ENCODE measurements at places on chromosomes 16 and 17.

- DNase-seq, result no peak
Measured at GRCh38 chr17:67559381-67559966, 158.3 kb upstream of the NOL11 start.

GRCh38 chr16:68284847-68285246 lies 20.5 kb downstream of the SLC7A6 start:
- DNase-seq, result no peak

GRCh38 chr16:87057211-87057881 lies 259.8 kb downstream of the C16orf95 start:
- no peak for DNase-seq

GRCh38 chr17:61410141-61411010 lies 10.7 kb downstream of the TBX2 start:
- DNase-seq, result peak; percentile 91

- no peak for DNase-seq
Measured at GRCh38 chr17:45425125-45425983, 7.3 kb downstream of the ARHGAP27 start.

DNA sequence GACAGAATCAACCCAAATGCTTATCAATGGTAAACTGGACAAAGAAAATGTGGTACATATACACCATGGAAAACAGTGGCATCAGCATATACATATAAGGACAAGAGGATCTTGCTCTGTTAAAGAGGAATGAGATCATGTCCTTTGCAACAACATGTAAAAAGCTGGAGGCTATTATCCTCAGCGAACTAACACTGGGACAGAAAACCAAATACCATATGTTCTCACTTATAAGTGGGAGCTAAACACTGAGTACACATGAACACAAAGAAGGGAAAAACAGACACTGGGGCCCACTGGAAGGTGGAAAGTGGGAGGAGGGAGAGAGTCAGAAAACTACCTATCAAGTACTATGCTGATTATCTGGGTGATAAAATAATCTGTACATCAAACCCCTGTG lies 447.3 kb upstream of the MAF start:
- no peak for DNase-seq

- DNase-seq, result no peak
Measured at GRCh38 chr17:49219987-49220386, 9.5 kb downstream of the ABI3 start.

GRCh38 chr17:70674061-70674460 lies 504.7 kb downstream of the KCNJ2 start:
- DNase-seq, result no peak

DNA sequence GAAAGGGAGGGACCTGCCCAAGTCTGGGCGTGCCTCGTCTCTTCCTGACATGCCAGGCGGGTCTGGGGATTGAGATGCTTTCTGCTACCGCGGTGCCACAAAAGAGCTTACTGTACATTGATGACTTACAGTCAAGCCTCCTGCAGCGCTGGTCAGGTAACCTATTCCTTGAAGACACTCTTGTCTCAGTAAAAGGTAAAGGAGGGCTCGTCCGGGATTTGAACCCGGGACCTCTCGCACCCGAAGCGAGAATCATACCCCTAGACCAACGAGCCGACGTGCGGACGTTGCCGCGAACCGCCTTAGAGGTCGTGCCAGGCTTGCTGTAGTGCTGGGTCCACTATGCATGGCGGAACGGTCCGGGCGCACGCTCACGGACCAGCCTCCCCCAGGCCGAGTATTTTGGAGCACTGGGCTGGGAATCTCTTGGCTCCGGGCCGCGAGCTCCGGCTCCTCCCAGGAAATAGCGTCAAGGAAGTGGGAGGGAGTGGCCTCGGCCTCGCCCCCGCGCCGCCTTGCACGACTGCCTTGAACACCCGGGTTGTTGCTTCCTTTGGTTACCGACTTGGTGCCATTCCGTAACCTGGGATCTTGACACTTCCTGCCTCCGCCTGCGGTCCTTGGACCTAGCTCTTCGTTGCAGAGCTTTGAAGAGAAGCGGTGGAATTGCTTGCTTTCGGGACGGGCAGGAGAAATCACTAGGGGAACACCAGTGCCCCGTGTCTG lies 12.4 kb upstream of the AURKB start:
- DNase-seq, result peak; percentile 91

DNA sequence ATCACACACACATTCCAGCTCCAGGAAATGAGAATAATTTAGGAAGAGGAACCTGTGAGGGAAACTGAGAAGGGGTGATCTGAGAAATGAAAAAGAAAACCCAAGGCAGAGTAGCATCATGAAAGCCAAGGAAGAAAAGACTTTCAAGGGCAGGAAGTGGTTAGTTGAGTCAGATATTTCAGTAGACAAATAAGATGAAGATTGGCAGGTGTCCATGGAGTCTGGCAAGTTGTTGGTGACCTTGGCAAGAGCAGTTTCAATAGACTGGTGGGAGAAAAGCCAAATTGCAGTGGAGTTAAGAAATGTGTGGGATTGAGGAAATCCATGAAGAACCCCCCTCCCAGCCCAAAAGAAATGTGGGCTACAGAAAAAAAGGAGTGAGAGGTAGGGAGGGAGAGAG lies 10.7 kb downstream of the GNAO1 start:
- DNase-seq, result no peak

DNA sequence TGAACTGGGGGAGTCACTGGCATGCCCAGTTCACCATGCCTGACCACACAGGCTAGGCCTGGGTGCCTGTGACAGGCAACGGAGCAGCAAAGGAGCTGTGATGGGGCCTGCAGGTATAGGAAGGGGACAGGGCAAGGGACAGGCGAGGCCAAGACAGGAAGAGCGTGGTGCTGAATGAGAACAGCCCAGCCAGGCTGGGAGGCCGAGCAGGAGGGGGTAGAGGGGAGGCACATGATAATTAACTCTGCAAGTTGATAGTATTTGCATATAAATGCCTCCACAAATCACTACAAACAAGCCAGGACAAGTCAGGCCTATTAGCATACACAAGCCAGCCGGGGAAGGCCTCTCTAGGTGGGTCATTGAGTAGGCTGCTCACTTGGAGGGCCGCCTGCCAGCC lies 7.8 kb downstream of the ZFHX3 start:
- no peak for DNase-seq

DNA sequence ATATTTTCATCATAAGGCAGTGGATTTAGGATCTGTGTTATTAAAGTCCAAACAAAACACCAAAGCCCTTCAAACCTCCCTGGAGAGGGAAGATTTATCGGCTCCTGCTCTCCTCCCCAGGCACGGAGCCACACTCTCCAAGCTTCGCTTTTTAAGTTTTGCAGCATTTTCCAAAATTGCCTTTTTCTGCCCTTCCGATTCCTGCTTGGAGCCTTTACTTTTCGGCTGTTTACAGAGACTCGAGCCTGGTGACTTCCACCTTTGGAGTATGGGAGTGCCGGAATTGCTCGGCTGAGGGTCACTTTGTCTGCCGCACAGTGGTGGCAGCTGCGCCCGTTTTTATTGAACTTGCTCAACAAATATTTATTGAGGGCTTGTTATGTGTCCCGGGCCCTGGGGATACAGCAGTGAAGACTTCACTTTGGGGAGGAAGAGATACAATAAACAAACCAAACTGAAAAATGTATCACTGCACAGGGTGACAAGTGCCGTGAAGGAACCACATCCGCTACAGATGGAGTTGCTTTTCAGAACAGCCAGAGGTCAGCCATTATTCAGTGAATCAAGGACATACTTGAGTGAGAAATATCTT lies 185.5 kb downstream of the NTN1 start:
- DNase-seq, result no peak

- DNase-seq, result no peak
Measured at GRCh38 chr16:61228371-61228770, 807.9 kb downstream of the CDH8 start.

DNA sequence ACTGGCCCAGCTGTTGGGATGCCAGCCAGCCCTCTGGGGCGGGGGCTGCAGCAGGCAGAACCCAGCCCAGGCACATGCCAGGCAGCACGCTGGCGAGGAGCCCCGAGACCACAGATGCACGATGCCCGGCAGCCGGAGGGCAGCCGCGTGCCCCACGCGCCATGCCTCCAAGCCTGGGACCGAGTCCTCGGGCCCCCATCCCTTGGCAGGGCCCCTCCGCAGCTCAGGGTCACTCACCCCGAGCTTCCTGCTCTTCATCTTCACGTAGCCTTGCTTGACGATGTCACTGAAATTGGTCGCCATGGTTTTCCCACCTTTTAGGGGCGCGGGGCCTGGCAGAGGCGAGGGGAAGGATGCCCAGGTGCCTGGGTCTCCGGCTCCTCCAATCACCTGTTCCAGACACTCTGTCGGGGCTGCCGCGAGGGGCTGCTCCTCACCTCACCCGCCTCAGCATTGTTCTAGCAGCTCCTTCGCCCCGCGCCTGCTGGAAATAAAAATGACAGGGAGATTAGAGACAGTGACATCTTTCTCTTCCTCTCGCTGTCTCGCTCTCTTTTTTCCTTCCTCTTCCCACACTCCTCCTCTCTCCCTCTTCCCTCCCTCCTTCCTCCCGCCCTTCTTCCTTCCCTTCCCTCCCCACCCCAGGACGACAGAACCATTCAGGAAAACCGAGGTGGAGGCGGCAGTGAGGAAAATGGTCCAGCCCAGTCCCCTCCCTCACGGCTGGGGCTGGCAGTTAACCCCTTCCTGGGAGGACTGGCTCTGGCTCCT lies 6.9 kb downstream of the DOK4 start:
- no peak for DNase-seq

DNA sequence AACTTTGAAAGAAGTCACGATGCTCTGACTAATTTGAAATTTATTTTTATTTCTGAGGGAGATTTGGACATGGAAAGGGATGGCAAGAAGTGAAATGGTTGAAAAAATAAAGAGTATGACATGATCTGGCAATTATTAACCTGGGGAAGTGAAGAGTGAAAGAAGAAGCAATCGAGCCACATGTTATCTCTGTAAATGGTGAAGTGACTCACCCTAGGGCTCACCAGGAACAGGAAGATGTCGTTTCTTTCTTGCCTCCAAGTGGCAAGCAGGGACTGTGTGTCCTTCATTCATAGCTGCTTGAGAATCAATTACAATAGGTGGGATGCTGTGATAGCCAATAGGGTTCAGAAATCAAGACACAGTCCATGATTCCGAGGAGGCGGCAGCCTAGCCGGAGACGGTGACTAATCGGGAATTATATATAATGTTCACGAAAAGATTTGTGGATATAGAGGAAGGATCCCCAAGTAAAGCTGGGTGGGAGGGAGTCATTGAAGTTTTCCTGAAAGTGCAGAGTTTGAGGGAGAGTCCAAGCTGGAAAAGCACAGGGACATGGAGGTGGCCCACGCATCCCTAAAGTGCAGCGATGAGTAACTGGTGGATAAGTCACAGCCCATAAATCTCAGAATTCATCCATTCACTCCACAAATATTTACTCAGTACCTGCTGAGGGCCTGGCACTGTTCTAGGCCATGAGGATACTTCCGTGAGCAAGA lies 18.2 kb upstream of the KRT20 start:
- no peak for DNase-seq

GRCh38 chr17:18381158-18381952 lies 3.8 kb downstream of the EVPLL start:
- no peak for DNase-seq

- no peak for DNase-seq
Measured at GRCh38 chr17:50022463-50023130, 27.6 kb upstream of the DLX3 start.

GRCh38 chr17:27269201-27269600 lies 24.7 kb upstream of the WSB1 start:
- DNase-seq, result no peak

- no peak for DNase-seq
Measured at GRCh38 chr17:81911969-81912368, 770 bp upstream of the PCYT2 start.

DNA sequence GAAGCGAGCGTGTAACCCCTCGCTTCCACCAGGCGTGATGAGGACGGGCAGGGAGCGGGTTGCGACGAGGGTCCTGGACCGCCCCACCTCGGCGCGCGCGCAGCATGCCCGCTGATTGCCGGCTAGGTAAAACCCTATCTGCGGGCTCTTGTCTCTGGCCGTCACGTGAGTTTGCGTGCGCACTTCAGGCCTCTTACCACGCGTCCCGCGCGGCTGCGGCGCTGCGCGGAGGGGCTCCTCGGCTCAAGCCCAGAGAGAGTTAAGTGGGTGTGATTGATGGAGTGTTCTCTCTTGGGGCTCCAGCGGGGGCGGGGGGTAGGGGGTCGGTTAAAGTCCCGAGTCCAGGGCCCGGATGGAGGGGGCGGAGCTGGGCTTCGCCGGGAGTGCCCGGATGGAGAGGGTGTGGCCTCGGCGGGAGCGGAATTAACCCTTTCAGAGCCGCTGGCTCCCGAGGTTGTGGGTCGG lies 7.9 kb downstream of the KDM6B start:
- DNase-seq, result peak; percentile 92

DNA sequence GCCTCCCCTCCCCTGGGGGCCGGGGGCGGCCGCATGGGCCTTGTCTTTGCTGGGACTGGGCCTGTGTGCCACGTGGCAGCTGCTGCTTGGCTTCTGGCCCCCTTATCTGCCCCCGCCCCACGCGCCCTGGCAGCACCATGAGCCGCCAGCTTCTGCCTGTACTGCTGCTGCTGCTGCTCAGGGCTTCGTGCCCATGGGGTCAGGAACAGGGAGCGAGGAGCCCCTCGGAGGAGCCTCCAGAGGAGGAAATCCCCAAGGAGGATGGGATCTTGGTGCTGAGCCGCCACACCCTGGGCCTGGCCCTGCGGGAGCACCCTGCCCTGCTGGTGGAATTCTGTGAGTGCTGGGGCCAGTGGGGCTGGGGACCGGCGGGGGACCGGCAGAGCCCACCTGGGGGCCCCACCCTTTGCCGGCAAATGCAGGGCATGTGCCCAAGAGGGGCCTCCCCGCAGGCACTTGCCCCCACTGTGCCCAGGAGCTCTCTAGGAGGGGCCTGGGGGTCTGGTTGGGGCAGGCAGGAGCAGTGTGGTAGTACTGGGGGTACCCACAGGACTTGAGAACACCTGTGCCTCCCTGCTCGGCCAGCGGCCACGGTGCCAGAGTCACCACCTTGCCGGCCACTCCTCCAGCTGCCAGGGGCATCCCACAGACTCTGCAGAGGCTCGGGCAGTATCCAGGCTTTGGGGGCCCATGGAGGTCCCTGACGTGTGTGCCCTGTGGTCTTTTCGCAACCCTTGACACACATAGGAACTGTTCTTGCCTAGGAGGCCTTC lies at the start of gene PDIA2:
TSS of gene PDIA2 (plus strand) at position 132 of the 773 bp plus-strand sequence. CDS start at position 138, 6 bp downstream.
- DNase-seq, result no peak

- no peak for DNase-seq
Measured at GRCh38 chr16:14347706-14348105, 276.6 kb downstream of the MRTFB start.

- no peak for DNase-seq
Measured at GRCh38 chr16:2985462-2985861, 5.2 kb upstream of the PKMYT1 start.

- DNase-seq, result no peak
Measured at GRCh38 chr16:1991135-1991551, 1.4 kb downstream of the SYNGR3 start.
